Nephron progenitor cell (in vitro differentiated cells): ENCODE measurements at places on chromosomes 2 and 18.

DNA sequence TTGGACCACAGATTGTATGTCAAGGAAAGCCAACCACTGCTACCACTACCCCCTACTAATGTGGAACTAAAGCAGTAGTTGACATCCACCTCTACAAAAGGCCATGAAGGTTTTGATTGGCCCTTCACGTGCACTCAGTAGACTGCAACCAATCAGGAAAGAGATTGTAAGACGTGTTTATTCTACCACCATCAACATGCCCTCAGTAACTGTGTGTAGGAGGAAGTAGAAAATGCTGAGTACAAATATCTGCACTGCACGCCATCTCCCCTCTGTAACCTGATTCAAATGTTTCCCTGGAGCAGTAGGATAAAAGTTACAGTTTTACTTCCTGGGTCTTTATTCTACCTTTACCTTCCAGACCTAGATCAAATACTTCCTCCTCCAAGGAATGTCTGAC lies 2.9 kb upstream of the CASP10 start:
- no peak for DNase-seq

DNA sequence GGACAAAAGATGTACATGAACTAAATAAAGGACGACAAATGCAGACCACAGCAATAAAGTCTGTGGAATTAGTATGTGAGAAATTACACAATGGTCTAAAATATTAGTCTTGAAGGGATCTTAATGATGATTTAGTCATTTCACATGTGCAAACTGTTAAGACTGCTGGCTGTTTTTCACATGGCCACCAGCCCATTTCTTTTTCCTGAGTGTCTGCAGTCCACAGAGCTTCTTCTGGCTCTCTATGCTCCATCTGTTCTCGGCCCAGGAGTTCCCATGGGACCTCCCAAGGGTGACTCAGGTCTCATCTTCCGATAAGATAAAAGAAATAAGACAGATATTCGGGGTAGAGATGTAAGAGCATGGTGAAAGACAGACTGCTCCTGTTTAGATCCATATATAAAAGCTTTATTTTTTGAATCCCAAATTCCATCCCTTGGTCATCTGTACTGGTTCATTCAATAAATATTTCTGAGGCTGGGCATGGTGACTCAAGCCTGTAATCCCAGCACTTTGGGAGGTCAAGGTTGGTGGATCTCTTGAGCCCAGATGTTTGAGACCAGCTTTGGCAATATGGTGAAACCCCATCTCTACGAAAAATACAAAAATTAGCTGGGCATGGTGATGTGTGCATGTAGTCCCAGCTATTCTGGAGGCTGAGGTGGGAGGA lies 20.1 kb downstream of the IL1RL1 start:
- DNase-seq = no peak

DNA sequence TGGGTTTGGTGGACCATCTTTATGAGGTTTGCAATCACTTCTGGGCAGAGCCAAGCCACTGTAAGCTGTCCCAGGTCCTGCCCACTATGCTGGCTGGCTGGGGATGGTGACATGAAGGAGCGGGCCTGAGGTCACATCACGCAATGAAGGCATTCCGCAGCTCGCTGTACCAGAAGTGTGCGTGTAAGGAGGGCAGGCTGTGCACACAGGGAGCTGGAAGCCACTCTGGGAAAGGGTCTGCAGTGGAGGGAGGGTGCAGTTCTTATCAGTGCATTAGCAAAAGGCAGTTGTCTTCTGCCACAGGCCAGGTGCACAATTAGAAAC lies 16.7 kb upstream of the OTOS start:
- no peak for DNase-seq

DNA sequence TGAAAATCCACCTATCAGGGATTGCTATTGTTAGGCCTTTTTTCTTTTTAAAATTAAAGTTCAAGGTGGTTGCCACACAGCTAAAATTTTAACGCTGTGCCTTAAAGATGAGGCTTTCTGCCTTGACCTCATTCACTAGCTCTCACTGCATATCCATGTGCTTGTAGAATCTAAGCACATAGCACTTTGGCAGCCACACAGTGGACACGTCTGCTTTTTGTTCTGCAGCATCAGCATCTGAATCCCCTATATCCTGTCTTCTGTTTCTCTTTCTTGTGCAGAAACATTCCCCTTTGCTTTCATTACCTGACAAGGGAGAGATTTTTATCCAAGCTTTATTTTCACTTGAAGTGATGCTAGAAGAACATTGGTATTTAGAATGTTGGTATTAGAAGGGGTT lies 38.1 kb downstream of the RALB start:
- DNase-seq = no peak

DNA sequence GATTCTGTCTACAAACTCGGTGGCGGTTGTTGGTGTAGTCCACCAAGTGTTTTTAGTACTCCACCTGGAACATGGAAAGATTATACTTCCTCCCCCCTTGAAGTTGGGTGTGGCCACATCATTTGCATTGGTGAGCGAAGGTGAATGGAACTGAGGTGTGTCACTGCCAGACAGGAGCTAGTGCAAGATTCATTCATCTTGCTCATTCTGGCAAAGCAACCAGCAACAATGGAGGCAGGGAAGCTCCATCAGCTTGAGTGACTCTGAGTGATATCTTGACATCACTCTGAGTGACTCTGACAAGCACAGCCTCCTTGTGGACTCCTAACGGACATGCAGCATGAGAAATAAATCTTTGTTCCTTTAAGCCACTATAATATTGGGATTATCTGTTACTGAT lies 54.7 kb upstream of the SLC1A4 start:
- DNase-seq = no peak

DNA sequence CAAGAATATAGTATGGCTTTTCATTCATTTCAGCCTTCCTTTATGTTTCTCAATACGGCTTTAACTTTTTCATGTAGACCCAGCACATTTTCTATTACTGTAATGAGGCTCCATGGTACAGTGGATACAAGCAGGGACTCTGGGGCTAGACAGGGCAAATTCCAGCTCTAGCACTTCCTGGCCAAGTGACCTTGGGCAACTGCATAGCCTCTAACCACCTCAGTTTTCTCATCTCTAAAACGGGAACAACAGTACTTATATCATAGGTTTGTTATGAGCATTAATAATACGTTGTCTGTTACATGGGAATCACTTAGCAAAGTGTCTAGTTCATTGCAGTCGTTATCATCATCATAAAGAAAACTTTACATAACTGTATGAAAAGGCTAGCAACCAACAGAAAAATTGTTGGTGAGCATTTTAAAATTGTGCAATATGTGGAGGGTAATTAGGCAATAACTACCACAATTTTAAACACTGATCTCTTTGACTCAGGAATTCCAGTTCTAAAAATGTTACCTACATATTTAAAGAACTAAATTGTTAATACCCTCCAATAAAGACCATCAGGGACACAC lies 13.7 kb upstream of the RMDN2 start:
- no peak for DNase-seq

DNA sequence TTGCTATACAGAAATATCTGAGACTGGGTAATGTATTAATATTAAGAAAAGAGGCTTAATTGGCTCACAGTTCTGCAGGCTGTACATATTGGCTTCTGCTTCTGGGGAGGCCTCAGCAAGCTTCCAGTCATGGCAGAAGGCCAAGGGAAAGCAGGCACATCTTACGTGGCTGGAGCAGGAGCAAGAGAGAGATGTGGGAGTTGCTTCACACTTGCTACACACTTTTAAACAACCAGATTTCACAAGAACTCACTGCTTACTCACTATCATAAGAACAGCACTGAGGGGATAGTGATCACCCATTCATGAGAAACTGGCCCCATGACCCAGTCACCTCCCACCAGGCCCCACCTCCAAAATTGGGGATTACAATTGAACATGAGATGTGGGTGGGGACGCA lies 50.6 kb downstream of the MAPRE2 start:
- DNase-seq = no peak

- DNase-seq = no peak
Observed at GRCh38 chr2:42566025-42566424, 2.4 kb upstream of the MTA3 start.

- DNase-seq = no peak
Observed at GRCh38 chr2:46656640-46657039, 177.3 kb downstream of the TMEM247 start.

DNA sequence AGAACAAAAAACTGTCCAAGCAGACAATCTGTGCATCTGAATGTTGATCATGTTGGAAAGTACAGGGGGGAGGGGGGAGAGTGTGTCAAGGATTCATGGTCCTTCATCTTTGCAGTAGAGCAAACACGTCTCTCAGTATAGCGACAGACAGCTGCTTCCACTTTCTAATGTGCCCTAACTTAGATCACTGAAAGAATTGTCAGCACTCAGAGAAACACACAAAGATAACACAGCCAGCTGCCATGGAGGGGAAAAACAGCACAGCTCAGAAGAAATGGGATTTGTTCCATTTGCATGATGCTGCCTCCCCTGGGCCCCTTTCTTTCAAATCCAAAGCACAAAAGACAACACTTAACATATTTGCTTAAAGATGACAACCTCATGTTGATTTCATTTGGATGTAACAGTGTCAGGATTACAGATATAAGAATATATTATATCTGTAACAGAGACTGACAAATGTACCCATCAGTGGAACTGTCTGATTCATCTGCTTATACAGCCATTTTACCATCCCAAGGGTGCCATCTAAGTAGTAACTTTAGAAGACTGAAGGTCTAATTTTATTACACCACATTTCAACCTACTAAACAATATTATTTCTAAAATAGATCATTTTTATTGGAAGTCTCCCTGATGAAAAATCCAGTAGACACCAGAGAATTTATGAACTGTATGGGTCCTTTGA lies 17.7 kb downstream of the FIGN start:
- DNase-seq = no peak

- DNase-seq = no peak
Observed at GRCh38 chr2:43387092-43388062, 161.0 kb upstream of the ZFP36L2 start.
